ENCODE measurements at places on chromosomes 5 and 9.
A peak's percentile ranks its signal among the peaks of the same experiment; 100 is the strongest.

DNA sequence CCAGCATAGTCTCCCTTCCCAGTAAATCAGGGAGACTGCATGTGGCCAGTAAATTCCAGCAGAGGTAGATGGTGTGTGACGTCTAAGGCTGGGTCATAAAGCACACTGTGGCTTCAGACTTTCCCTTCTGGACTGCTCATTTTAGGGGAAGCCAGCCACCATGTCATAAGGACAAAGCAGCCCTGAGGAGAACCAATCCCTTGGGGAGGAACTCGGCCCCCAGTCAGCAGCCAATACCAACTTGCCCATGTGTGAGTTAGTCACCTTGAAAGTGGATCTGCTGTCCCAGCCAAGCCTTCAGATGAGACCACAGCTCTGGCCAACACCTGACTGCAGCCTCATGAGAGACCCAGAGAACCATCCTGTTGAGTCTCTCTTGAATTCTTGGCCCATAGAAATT is 14.7 kb upstream of the NINJ1 start:
- DNase-seq = no peak

DNA sequence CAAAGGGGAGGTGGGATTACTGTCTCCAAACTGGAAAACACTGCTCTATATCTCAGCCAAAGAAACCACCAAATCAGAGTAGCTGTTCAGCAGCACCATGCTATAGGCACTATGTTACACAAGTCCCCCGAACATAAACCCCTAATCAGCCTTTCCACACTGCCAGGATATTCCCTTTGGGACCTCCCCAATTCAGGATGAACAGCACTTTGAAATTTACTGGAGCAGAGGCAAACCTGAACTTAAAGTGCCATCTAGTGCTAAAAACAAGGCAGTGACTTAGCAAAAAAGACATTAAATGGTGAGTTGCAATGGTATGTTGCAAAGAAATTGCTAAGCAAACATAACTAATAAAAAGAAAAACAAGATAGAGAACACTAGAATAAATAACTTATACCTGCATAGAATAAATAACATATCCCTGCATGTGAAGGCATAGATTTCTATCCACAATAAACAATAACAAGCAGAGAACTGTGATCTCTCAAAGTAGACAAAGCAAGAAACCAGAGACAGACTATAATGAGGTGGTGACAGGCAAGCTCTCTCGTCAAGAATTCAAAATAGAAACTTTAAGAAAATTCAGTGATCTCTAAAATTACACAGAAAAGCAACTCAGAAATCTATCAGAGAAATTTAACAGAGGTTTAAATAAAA is 584.4 kb upstream of the ACO1 start:
- no peak for DNase-seq

GRCh38 chr5:9781275-9781674 is 151.1 kb upstream of the TAS2R1 start:
- no peak for DNase-seq

DNA sequence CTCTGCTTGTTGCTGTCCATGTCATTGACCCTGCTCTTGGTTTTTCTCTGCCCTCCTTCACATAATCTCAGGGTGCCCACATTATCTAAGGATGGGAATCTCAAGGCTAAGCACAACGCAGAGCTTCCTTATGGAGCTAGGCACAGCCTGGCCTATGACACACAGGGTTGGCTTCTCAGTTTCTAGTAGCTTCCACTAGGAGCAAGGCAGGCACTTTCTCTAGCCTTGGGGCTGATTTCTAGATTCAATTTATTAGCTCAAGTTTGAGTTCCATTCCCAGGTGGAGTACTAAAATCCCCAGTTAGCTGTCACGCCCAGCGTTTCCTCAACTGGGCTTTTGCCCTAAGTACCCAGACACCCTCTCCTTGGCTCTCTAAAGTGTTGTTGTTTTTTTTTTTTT is 12.4 kb downstream of the IL4 start:
- DNase-seq = no peak

GRCh38 chr5:78757269-78758053 is 108.9 kb upstream of the LHFPL2 start:
- DNase-seq = peak; percentile 4

- DNase-seq = no peak
Measured at GRCh38 chr5:137500615-137501225, 1.6 kb upstream of the SPOCK1 start.

GRCh38 chr9:8760000-8760767 is 960.6 kb upstream of the DMAC1 start:
- no peak for DNase-seq

DNA sequence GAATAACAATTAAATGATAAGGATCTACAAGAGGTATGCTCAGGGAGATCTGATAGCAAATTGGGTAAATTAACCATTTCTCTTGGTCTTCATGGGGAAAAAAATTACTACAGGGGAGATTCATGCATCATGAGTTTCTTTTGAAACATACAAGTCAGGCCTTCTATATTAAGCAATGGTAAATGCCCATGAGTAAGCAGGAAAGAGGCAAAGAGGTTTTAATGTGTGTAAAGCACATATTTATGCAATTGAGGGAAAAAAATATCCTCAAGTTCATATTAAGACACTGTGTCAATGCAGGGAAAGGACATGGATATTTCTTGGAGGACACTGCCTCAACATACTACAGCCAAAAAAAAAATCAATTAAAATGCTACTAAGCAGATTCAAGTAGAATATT is 73.4 kb upstream of the NR4A3 start:
- no peak for DNase-seq

DNA sequence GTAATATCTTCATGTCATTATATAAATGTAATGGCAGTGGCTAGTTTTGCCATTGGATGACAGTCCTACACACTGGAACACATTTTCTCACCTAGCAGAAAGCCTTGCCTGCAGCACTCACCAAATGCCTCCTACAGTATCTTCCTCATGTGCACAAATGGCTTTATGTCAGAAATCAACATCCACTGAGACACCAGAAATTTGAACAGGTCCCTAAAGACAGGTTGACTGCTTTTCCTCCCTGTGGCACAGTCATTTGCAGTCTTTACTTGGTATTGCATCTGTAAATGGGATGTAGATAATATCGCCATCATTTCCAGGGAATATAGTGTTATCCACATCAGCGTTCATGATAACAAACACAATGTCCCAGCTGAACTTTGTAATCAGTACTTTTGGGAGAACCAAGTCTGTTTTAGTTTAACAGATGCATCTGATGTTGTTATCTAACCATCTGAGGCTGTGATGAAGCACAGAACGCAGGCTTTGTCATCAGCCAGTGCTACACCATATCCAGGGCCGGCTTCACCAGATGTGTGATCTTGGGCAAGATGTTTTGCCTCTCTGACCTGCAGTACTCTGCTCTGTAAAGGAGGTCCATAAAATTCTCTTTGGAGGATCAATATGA is 83.9 kb upstream of the TAS2R1 start:
- no peak for DNase-seq

DNA sequence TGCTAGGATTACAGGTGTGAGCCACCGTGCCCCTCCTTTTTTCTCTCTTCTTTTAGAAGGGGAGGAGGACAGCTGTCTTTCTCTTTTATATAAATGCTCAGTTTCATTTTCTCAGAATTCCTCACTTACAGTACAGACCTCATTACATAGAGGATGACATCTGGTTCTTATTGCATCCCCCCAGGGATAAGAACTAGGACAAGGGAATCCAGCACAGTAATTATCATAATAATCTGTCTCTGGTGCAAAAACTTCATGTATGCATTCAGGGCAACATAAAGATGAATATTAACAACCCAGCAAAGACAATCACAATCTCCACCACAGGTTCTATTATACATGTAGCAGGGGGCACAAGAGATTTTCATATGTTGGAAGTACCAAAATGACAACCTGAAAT is 5.1 kb downstream of the SPZ1 start:
- DNase-seq = no peak

DNA sequence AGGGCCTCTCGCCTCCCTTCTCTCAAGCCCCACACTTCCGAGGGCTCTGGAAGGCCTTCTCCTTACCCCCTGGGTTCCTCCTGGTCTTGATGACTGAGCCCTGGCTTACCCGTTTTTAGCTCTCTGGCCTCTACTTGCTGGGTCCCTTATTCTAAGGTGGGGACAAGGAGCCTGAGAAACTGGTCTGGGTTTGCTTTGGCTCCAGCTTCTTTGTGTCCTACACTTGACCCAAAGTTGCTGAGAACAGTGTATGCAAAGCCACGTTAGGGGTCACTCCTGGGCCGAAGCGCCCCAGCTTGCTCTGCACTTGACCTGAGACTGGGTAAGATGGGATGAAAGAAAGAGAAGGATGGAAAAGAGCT is 788 bp downstream of the ZNF346 start:
- DNase-seq = peak; percentile 9

- DNase-seq = no peak
Measured at GRCh38 chr5:167936022-167936421, 355.4 kb upstream of the WWC1 start.
